ENCODE measurements at places on chromosomes 1 and 21.
A peak's percentile ranks its signal among the peaks of the same experiment; 100 is the strongest.

GRCh38 chr1:48683839-48684238 lies 92.9 kb downstream of the BEND5 start:
- no peak for ATAC-seq

DNA sequence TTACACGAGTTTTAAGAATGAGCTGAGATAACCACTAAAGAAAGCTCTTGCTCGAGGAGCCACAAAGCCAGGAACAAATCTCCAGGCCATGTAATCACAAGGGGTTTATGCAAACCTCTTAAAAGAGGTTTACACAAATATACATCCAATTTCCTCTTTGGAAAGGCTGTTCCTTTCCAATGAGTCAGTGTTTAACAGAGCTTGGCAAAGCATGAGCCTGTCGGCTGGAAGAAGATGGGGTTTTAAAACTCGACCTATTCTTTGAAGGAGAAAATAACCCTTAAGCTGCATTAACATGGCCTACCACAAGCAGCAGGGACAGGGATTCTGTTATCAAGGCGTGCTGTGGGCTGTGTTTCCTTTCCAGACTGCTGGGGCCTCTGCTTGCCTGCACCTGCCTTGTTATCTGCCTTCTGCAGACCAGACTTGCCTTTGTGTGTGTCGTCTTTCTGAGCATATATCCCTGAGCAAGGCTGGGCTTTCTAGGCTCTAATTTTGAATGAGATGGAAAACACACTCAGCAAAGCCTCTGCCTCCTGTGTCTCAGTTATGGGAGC lies 40.6 kb upstream of the CYP2J2 start:
- peak; percentile 14 for ATAC-seq

DNA sequence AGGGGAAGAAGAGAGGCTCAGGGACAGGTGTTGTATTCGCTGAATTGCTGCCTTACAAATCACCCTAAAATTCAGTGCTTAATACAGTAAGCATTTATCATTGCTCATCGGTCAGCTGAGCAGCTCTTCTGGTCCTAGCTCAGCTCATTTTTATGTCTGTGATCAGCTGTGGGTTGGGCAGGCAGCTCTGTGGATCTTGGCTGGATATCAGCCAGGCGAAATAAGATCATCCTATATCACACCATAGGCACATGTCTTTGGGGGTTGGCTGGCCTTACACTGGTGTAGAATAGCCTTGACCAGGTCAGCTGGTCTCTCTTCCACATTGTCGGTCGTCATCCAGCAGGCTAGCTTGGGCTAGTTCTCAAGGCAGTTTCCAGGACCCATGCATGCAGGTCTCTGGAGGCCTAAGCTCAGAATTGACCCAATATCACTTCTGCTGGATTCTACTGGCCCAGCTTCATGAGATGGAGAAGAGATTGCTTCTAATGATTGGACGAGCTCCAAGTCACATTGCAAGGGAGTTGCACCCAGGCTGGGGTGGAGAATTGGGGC lies 448.6 kb downstream of the KIF26B start:
- peak; percentile 45 for ATAC-seq

DNA sequence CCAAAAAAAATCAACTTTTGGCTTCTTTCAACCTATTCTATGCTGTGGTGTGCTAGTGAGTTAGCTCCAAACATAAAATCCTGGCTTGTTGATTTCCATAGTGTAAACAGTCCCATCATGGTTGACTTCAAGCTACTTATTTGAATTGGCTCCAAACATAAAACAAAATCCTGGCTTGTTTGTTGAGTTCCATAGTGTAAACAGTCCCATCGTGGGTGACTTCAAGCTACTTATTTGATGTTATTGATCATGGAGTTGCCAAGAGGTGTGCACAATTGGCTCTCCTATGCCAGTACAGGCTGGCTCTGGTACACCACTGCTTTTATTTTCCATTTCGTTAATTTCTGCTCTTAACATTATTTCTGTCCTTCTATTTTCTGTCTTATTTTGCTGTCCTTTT lies 1.8 kb upstream of the COA6 start:
- no peak for ATAC-seq

All from motor neuron (in vitro differentiated cells).